Putamen (tissue), 1 donor: ENCODE measurements at places on chromosomes 7 and 10.

DNA sequence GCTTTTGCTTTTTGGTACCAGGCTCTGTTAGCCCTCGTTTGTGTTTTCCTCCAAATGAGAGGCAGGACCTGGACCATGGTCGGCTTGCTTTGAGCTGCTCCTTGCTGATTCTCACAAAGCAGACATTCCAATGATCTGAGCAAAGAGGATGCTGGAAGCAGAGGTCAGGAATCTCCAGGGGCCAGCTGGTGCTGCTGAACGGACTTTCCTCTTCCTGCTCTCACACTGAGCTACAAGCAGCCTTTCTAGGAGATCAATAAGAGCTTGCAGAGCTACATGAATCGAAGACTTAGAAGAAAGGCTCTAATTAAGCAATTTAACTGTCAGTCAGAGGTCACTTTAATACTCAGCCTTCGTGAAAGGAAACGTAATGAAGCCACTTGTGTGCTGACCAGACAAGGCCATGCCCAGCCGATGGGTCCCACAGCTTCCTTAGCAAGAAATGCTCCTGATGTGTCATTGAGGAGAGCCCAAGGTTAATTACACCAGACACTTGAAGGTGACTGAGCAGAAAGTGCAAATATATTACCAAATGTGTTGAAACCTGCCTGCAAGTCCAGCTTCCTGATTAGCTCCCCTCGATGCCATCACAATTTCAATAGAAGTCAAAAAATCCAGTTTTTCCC lies 151.3 kb upstream of the RSU1 start:
- DNase-seq = no peak

GRCh38 chr10:91708174-91708861 lies 75.4 kb upstream of the PPP1R3C start:
- no peak for DNase-seq

- DNase-seq = no peak
Measured at GRCh38 chr10:88361494-88361893, 221.6 kb downstream of the RNLS start.

- no peak for DNase-seq
Measured at GRCh38 chr7:102230593-102230992, 56.1 kb upstream of the SH2B2 start.

- DNase-seq = no peak
Measured at GRCh38 chr7:12706900-12707536, 19.6 kb downstream of the ARL4A start.

DNA sequence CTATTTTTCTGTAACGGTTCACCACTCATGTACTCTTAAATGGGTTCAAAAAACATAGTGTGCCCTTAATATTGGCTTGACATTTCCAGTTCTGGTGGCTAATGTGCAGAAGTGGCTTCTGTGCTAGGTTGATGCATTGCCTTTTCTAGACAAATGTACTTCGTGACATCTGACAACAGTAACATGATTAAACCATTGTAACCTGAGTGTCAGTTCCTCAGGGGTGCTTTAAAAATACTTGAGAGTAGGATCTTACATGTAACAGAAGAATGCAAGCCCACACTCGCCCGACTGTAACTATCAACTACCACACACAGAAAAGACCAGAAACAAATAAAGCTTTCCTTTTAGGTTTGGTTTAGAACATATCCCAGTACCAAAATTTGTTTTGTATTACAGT lies 393.4 kb upstream of the NFE2L3 start:
- DNase-seq = no peak

DNA sequence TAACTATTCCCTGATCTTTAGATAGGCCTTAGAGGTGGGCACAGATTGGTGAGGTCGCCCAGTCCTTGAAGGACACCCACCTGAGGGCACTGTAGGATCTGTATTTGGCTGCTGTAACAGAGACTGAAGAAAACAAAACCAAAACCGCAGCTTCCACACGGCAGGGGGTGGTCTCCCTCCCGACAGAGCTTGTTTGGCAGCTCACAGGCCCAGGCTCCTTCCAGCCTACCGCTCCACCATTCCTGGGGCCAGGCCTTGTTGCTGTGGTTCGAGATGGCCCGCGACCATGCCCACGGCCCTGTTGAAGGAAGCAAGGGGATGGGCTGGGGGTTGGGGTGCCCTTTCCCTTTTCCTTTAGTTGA lies 30.4 kb downstream of the ZNF783 start:
- DNase-seq = no peak

GRCh38 chr7:89845952-89846351 lies 308.3 kb upstream of the STEAP1 start:
- DNase-seq = no peak

- DNase-seq = no peak
Measured at GRCh38 chr10:3853016-3853415, 68.0 kb upstream of the KLF6 start.

- DNase-seq = no peak
Measured at GRCh38 chr10:69477968-69478597, 26.8 kb downstream of the TSPAN15 start.

GRCh38 chr7:110148054-110148453 lies 942.9 kb upstream of the LRRN3 start:
- DNase-seq = no peak

GRCh38 chr7:14071045-14071444 lies 81.6 kb upstream of the ETV1 start:
- DNase-seq = no peak

GRCh38 chr10:63633677-63634487 lies 112.7 kb downstream of the REEP3 start:
- no peak for DNase-seq

DNA sequence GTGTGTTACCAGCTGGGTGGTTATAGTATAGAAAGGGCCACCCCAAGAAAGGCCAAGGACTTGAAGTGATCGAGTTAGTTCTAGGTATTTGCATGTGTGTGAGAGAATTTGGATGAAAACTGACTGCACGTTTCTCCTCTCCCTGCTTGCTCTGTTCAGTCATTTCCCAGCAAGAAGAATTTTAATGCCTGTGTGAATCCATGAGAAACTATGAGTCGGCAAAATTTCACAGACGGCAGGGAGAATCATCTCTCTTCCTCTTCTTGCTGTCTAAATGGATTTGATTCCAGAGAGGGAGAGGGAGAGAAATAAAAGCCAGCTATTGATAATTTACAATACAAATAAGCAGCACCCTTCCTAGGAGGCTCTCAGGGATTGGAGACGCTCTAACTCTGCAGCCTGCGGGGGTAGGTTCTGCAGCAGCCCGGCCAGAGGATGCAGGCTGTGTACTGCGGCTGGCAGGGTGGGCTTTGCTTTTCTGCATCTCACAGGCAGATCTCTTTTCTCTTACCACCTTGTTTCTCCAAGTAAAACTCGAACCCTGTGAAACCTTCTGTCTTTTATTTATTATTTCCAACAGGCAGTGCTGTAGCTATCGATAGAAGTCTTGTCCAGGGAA lies 183.6 kb downstream of the TCF7L2 start:
- DNase-seq = no peak

DNA sequence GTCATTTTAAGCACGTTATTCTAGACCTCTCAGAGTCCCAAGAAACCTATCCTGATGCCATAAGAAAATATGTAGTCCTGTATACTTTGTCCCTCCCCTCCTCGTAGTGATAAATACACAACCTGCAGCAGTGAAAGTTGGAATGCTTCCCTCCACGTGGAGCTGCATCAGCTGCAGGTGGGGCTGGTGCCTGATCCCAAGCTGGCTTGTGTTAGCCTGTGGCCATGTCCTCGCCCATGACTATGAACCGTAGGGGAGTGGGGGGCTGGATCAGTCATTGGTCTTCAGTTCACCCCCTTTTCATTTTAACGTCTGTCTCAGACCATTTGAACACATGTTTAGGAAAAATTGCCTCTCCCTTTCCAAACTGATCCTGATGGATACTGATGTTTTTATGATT lies 171.4 kb upstream of the HABP2 start:
- DNase-seq = no peak

- no peak for DNase-seq
Measured at GRCh38 chr10:47300429-47300931, 483 bp downstream of the GDF10 start.

- DNase-seq = no peak
Measured at GRCh38 chr7:115844857-115845256, 185.7 kb downstream of the TFEC start.

DNA sequence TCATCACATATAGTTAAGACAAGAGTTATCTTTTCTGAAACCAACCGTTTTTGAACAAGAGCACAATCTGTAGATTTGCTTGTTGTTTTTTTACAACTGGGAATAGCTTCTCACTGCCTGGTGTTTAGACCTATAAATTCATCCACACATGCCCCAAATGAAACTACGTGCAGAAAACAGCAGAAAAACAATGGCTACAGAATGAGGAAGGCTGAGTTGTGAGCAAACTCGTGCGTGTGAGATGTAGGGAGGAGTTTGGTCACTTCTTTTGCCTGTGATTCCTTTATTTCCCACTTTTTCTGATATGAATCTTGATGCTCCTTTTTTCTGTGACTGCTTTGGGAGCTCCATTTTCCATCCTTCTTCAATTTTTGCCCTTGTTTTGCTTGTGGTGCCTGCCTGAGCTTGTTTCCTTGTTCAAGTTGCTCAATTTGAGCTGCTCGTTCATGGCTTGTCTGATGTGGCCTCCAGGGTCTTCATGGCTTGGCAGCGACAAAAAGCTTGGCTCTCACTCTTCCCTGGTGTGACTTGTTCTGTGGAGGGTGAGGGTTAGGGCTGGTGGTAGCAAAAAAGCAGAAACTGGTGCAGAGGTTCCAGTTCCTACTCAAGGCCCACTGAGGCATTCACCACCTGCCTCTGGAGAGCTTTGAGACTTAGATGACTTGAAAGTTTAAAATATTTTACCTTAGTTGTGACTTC lies 76.9 kb downstream of the ZNF365 start:
- no peak for DNase-seq

GRCh38 chr10:63421591-63421990 lies 44.2 kb downstream of the JMJD1C start:
- no peak for DNase-seq
